ENCODE measurements at places on chromosomes 16 and 17.

- DNase-seq, result no peak
These were observed 24.3 kb downstream of the PLA2G10 start for GRCh38 chr16:14669776-14670175.

DNA sequence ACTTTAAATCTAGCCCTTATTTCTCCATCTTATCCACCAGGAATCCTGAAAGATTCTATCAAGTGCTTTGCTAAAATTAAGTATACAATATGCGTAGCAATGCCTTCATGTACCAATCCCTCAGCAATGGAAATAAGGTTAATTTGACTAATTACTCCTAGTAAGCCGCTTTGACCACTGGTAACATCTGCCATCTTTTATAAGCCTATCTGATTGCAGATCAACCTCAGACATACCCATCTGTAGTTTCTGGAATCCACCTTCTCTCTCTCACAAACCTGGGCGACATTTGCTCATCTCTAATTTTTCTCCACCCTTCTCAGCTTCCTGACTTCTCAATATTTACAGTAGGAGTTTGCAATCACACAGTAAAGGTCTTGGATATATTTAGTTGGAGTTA lies 138.8 kb upstream of the CRHR1 start:
- no peak for DNase-seq

DNA sequence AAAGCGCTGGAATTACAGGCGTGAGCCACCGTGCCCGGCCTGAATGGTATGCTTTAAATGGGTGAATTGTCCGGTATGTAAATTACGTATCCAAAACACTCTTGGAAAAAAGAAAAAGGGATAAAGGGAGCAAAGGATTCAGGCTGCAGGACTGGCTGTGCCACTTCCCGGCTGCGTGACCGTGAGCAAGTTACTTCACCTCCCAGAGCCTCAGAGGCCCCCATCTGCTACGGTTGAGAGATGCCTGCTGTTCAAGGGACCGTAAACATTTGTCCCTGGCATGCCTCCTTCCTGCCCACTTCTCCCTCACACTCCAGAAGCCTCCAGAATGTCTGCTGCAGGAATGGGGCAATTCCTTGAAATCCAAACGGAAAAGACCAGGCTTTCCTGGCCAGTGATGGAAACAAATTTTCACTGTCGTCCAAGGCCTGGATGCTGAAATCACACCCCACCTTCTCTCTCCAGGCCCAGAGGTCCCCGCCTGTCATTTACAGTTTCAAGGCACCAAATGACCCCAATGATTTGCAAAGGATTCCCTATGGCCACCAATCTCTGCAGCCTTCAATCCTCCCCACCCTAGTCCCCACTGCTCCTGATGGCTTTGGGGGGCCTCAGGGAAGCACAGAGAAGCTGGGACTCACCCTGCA lies 22.9 kb upstream of the LITAF start:
- peak; percentile 59 for DNase-seq

- DNase-seq, result peak; percentile 44
These were observed 11.7 kb upstream of the PRPSAP1 start for GRCh38 chr17:76365256-76365903.

DNA sequence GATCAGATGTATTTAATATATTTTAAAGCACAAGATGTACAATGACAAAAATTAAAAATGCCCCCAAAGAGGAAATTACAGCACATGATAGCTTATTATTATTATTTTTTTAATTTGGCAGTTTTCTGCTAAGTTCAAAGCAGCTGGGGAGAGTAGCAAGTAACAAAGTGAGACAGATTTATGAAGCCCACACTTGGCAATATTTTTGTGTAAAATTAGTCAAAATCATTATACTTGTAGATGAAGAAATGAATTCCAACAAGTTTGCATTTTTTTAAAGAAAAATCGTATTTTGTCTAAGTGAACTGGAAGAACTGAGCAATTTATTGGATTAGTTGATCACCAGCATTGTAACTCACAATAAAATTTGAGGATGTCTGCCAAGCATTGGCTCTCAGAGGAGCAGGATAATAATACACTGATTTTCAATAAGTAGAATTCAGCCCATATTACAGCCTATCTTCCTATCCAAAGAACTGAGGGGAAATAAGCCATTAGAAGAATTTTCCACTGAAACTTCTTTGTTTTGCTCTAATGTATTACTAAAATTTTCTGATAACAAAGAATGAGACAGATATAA lies 215.6 kb downstream of the MAP2K6 start:
- no peak for DNase-seq

DNA sequence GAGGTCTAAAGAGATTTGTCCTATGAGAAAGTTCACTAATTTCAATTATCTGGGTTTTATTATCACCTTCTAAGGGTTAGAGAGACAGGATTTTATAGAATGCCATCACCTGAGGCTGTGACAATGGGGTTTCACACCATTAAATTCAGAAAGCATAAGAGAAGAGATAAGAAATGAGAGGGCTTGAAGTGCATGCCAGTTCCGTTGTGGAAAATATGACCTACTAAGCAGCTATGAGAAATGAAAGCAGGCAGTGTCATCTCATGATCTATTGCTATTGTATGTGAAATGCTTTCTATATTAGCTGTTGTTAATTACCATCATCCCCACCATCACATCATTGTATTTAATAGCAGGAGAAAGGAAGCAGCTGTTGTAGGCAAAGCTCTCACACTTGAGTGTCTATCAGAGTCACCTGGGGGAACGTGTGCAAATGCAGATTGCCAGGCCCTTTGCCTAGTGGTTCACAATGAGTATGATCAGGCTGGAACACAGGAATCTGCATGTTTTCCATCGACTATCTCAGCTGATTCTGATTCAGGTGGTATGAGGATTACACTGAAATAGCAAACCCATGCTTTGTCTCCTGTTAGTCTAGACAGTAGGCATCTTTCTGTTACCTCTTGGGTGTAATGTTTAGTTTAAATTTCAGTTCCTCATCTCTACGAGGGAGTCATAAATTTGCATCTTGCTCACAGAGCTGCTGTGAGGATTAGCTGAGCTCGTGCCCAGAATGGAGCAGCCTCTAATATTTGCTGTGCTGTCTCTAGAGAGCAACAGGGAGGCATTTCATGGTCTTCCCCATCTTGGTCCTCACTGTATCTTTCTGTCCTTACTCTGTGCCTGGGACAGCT lies 256.4 kb downstream of the CDH13 start:
- no peak for DNase-seq

DNA sequence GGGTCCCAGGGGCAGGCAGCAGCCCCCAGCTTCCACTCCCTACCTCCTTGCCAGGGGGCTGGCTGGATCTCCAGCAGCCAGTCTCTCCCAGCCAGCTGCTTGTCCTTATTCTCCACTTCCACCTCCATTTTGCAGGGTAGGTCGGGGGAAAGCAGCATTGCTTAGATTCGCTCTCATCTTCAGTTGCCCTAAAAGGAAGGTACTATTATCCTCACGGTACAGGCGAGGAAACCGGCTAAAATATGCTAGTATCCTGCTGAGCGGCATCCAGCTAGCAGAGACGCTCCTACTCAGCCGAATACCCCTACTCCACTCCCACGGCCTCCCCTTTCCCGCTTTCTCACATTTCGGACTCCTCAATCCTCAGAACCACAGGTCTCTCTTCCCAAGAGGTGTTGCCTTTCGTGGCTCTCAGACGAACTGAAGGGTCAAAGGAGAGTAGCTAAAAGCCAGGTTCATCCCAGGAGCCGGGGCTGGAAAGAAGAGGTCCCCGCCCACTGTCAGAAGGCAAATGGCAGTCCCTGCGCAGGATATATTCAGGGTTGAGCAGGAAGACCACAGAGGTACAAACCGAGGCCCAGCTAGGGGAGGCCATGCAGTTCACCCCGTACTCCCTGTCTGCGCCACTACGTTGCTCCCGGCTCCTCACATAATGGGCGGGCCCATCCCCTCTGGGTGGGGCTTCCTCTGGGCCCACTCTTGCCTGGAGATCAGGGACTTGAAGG lies 1.7 kb upstream of the RAB11FIP4 start:
- DNase-seq, result no peak

DNA sequence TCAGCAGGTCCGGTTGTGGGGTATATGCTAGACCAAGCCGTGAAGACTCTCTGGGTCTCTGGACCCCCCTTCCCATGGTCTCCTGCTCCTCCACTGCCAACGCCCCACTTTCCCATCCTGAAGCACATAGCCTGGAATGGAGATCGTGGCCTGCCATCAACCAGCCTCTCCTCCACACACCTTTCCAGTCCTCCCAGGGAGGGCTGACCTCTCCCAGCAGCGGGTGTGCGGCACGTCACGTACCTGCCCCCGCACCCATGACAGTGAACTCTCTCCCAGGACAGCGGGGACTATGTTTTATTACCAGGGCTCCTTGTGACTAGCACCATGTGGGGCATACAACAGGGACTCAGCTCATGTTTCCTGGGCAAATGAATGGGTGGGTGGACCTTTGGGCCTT lies 1.8 kb downstream of the PRM3 start:
- peak; percentile 35 for DNase-seq

DNA sequence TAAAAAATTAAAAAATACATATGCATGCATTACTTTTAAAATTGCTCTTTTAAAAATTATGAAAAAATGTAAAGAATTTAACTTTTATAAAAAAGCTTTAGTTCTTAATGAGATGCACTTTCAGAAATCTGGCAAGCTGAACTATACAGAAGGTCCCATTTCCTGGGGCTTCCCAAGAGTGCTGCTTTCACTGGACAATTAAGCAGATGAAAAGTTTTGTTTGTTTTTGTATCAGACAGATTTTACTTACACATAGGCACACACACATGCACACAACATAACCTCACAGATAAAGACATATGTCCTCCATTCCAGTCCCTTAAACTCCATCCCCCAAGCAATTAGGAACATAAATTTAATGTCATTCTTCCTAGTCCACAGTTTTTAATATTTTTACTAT lies 402.3 kb upstream of the ASIC2 start:
- DNase-seq, result no peak

- no peak for DNase-seq
These were observed at the start of gene CENPX for GRCh38 chr17:82022310-82022980. TSS of gene CENPX (minus strand) at chr17:82022878. CDS start at chr17:82022861, 17 bp downstream.

DNA sequence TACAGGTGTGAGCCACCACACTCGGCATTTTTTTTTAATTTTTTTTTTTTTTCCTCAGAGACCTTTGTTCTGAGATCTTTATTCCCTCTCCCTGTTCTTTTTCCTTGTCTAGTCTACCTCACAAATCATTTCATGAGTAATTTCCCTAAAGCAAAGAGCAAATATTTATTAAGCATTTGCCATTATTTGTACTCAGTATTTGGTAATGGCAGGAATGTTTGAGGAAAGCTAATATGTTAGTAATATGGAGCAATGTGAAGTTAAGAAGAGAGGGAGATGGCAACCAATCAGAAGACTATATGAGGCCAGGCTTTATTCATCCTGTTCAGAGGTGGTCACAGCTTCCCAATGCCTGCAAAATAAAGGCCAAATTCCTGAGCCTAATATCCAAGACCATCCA lies 13.3 kb downstream of the CENPV start:
- no peak for DNase-seq

GRCh38 chr16:56332464-56333079 lies 92.8 kb downstream of the AMFR start:
- DNase-seq, result peak; percentile 48

DNA sequence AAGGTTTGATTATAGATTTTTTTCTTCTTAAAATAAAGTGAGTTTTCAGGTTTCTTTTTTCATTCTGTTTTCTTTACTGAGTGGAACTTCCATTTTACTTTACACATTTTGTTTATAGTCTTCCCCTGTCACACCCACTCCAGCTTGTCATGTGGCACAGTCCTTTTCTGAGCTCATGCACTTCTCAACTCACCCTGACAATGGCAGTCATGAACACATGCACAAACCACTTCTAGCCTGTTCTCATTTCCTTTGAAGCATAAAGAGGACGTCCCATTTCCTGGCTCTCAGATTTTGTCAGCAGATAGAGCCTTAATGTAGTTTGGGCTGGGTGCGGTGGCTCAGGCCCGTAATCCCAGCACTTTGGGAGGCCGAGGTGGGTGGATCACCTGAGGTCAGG lies 168.0 kb downstream of the AHSP start:
- DNase-seq, result no peak

DNA sequence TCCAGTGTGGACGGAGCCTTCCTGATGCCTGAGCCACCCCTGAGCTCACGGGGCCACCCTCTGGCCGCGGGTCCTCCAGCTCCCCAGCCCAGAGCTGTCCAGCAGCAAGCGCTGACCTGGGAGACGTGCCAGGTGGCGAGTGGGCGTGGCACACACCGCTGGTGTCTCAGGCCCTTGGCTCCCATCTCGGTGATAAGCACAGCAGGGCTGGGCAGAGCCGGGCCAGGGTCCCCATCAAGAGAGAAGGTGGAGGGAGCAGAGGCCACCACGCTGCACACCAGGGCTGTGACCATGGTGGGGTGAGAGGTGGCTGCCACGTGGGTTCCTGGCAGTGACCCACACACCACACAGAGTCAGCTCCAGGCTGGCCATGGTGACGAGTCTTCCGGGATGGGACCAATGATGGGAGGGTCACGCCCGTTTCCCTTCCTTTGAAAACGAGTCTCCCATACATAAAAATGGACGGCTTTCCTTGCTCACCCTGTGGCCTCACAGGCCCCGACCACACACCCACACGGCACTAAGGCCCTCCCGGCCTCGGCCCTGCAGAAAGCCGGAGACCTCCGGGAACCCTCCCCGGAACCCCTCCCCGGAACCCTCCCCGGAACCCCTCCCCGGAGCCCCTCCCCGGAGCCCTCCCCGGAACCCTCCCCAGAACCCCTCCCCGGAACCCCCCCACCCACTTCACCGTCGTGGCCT lies 16.8 kb downstream of the UTS2R start:
- DNase-seq, result no peak

- peak; percentile 50 for DNase-seq
These were observed 20.1 kb upstream of the KRT19 start for GRCh38 chr17:41547921-41548843.

DNA sequence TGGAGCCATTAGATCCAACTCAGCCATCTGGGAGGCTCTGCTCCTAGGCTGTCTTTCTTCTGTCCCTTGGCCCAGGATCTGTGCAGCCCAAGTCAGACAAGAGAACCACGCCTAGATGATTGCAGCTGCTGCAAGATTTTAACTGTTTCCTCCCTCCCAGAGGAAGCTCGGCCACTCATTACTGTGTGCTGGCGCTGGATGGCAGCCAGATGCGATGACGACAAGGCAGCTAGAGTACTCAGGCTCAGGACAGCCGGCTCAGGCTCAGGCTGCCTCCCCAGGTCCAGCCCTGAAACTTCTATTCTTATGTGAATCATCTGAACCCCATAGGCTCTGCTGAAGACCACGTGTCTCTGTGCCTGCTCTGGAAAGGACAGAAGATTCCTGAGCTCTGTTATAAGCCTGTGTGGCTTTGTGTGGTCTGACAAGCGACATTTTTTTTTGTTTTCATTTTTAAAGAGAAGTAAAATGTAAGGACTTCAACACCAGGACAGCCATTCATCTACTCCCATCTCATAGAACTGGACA lies 32.1 kb upstream of the FBXW10B start:
- peak; percentile 67 for DNase-seq

DNA sequence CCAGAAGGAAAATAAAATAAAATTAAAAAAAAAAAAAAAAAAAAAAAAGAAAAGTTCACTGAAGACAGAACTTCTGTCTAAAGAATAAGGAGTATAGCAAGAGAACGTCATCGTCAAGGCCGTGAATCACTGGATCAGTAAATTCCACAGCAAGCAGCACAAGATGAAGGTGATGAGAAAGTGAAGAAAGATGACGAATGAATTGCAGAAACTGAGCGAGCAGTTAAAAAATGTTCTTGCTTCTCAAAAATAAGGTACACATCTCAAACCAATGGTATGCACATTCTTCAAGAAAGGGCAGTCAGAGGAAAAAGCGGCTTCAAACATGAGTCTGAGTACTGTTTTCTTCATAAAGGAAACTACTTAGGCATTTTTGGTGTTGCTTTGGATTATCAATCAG lies 104.7 kb downstream of the SMG6 start:
- no peak for DNase-seq
